Camera-type eye (tissue), 1 donor: ENCODE measurements at places on chromosomes 7 and 10. TPM values are rescaled to one million over a fixed set of nuclear protein-coding genes. Genes with fewer than 3 reads are reported as not detected.

The RPP30 gene
- total RNA-seq: 64.0 TPM

The LRRTM3 gene
- total RNA-seq: 5.2 TPM

The FBXL15 gene
- 18.9 TPM for total RNA-seq

The ASB10 gene
- 0.44 TPM for total RNA-seq

The FAM24B gene
- total RNA-seq: 5.3 TPM

The RET gene
- total RNA-seq: 4.5 TPM

The ANKRD1 gene
- total RNA-seq: 5.3 TPM

The TWIST1 gene
- total RNA-seq: 24.9 TPM

The PTPRE gene
- 12.6 TPM for total RNA-seq

The AKR1D1 gene
- total RNA-seq: not detected

The MALRD1 gene
- total RNA-seq: 6.2 TPM

The PYROXD2 gene
- 5.9 TPM for total RNA-seq

The EGR2 gene
- total RNA-seq: 2.3 TPM

The FAM25C gene
- not detected for total RNA-seq

The VAX1 gene
- total RNA-seq: 0.33 TPM

The ENTPD1 gene
- total RNA-seq: 27.6 TPM

The BBS9 gene
- total RNA-seq: 98.9 TPM

The DOCK1 gene
- 77.0 TPM for total RNA-seq

The SLC29A4 gene
- total RNA-seq: 24.8 TPM

The COX15 gene
- 54.6 TPM for total RNA-seq

The FRG2B gene
- total RNA-seq: not detected

The TAS2R4 gene
- total RNA-seq: 5.6 TPM

The IGF2BP3 gene
- total RNA-seq: 37.9 TPM

The BRI3 gene
- total RNA-seq: 15.2 TPM

The ACTR3C gene
- 5.3 TPM for total RNA-seq

The ARMC3 gene
- total RNA-seq: 0.77 TPM

The HHEX gene
- total RNA-seq: 2.9 TPM

The CDC14C gene
- 0.22 TPM for total RNA-seq

The CHAT gene
- 1.8 TPM for total RNA-seq

The CYP2C8 gene
- total RNA-seq: 2.6 TPM

The TMEM196 gene
- total RNA-seq: 9.7 TPM

The SLC26A5 gene
- total RNA-seq: 0.71 TPM

The RELN gene
- 144 TPM for total RNA-seq

The GIMAP7 gene
- total RNA-seq: 4.1 TPM
